GM13976 (cell line): ENCODE measurements at places on chromosomes 7 and 10.

DNA sequence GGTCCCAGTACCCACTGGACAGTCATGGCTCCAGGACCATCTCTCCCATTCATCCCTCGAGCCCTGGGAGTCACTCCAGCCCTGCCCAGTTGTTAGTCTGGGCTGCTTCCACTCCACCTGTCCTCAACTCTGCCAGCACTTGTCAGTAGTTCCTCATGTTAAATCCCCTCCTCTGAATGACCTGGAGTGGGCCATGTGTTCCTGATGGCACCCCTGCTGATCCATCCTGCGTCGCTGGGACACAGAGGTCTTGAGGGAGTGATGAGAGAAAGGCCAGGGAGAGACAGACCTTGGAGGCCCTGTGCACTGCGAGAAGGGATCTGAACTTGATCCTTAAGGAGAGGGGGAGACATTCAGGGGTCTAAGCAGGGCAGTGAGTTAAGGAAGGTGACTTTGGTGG, 174.9 kb downstream of the GRID1 start:
- no peak for DNase-seq

DNA sequence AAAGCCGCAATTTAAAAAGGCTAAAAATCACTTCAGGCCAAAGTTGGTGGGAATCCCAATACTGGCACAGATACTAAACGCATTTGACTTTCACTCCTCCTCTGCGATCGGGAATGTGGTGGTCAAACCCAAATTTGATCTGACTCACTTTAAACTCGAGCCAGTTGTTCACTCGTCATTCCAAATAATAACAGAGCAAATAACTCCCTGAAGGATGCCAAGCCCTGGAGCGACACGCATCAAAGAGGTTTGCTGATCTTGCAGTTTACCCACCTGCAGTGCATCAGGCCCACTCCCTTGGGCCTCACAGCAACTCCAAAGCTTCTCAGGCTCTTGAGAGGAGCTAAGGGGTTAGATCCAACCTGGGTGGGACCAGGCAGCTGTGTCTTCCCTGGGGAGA, 12.2 kb downstream of the PTN start:
- no peak for DNase-seq

GRCh38 chr10:131477457-131478121, 166.1 kb upstream of the TCERG1L start:
- no peak for DNase-seq

- peak; percentile 82 for DNase-seq
Measured at GRCh38 chr10:79266543-79267312, 80.5 kb upstream of the PPIF start.

DNA sequence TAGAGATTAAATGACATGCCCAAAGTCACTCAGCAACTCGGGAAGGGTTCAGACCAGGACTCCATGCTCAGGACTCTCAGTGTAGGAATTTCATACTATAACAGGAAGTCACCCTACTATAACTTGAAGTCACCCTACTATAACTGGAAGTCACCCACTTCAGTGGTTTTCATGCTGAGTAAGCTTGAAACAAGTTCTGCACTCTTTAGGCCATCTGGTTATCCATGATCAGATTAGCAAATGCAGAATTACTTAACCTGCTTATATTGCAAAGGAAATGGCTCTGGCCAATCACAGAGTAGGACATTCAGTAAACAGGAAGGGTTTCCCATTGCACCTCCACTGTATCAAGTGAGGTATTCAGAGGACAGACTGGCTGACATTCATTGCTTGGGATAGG, 1240.4 kb downstream of the GATA3 start:
- DNase-seq, result peak; percentile 8

DNA sequence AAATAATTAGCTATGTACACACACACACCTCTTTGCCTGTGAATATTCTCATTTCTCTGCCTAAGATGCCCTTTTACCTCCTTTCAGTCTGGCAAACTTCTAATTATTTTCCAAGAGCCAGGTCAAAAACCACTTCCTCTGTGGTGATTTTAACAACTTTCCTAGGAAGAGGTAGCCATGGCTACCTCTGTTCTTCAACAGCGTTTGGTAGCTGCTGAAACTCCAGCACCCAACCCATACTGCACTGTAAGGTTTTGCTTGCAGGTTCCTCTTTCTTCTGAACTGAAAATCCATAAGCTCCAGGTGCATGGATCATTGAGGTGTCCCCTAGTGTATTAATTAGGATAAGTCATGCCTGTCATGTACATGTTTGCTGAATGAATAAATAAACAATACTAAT, 25.6 kb downstream of the NRCAM start:
- no peak for DNase-seq

DNA sequence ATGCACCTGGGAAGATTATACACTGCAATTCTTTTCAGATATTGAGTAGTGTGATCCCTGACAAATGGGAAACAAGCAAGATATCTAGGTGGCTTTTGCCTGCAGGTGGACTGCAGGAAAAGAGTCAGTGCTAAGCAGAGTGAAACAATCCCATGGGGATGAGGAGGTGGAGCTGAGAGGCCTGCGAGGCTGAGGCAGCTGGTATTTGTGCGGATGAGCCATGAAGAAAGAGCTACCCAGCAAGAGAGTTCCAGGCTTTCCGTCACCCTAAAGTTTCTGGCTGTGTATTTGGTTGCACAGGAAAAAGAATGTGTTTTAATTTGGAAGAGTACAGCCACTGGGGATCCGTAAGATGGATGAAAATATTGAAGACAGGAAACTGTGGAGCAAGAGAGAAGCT, 714.1 kb upstream of the COBL start:
- no peak for DNase-seq

DNA sequence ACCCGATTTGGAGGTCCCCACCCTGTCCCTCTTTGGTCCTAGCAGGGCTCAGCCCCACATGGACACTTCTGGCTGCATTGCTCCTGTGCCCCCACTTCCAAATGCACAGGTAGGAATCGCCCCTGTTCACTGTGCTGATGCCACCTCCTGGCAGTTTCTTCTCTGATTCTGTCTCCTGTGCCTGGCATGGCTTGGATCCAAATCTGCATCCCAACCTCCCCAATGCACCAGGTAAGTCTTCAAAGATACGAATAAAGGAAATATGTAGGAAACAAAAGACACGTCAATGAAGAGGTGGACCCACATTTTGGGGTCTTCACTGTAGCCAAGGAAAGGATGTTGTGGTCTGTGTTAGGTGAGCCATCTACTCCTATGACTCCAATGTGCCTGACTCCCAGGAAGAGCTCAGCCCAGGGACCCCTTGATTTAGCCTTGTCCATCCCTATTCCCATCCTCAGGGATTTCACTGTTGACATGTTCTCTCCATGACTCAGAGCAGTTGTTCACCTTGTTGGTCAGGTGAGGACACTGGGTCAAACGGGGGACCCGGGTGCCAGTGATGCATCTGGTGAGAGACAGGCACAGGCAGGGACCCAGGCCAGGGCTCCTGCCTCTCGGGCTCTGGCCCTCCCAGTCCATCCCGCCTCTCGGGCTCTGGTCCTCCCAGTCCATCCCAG, 341.8 kb downstream of the CXCL12 start:
- no peak for DNase-seq

GRCh38 chr10:68156373-68157185, 47.3 kb downstream of the MYPN start:
- peak; percentile 50 for DNase-seq

DNA sequence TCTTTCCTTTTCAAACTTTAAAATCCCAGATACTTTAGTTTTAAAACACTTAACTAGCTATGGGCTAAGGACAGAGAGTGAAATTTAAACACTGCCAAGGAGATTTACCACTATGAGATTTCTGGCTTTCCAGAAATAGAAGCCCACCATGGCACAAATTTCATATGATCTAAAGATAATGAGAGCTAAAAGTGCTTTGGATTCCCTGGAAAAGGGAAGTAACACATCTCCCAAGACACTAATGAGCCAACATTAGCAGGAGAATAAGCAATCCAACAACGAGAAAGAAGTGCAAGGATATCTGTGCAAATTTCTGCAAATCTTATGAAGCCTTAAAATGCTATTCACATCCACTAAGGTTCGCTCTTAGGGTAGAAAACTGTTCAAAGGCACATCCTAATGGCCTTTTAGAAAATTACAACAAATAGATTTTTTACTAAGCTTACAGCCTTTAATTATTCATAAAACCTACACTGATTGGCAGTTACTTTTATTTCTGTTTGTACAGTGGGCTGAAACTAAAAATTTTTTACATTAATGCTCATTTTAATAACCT, 100.3 kb downstream of the RAPGEF5 start:
- DNase-seq, result no peak

GRCh38 chr7:52917982-52918578, 117.4 kb upstream of the POM121L12 start:
- no peak for DNase-seq

- DNase-seq, result no peak
Measured at GRCh38 chr10:109430043-109430760, 493.1 kb downstream of the XPNPEP1 start.

DNA sequence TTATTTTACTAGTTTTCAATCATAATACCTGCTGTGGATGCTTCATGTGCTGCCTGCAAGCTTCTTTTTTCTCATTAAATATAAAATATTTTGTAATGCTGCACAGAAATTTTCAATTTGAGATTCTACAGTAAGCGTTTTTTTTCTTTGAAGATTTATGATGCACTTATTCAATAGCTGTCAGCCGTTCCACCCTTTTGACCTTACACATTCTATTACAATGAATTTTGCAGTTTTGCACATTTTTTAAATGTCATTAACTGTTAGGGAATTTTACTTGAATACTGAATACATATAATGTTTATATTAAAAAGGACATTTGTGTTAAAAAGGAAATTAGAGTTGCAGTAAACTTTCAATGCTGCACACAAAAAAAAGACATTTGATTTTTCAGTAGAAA, 103.0 kb downstream of the PTEN start:
- DNase-seq, result no peak

- no peak for DNase-seq
Measured at GRCh38 chr7:34011696-34012095, 106.4 kb downstream of the BMPER start.

- DNase-seq, result no peak
Measured at GRCh38 chr7:45052011-45052410, 36.8 kb downstream of the NACAD start.

DNA sequence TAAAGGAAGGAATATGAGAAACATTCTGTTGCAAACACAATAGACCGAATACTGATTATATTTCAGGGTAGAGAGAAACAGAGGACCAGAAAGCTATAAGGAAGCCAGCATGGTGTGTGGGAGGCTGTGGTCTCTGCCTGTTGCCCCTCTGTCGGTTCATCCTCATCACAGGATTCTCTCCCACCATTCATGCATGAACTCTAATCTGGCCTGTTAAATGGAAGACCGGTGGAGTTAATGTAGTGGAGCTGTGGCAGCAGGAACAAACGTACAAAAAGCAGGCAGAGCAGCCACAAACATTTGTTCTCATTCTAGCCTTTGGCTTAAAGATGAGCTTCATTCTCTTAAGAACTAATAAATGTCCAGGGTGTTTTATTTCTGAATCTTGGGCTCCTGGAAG, 902.4 kb downstream of the LRMDA start:
- no peak for DNase-seq

DNA sequence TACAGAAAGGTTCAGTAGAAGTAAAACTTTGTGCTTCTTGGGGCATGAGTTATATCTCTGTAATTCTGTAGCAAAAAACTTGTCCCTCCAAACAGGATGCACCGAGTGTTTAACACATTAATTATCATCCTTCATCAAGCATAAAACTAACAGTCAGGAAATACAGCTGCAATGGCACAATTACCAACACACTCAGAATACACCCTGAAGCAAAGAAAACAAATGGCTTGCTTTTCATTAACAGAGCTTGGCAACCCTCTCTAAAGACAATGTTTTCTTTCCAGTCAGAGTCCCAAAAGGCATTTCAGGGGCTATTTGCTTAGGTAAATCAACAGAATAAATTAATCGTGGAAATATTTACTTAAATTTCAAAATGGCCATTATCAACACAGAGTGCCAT, 107.7 kb downstream of the ICA1 start:
- no peak for DNase-seq

DNA sequence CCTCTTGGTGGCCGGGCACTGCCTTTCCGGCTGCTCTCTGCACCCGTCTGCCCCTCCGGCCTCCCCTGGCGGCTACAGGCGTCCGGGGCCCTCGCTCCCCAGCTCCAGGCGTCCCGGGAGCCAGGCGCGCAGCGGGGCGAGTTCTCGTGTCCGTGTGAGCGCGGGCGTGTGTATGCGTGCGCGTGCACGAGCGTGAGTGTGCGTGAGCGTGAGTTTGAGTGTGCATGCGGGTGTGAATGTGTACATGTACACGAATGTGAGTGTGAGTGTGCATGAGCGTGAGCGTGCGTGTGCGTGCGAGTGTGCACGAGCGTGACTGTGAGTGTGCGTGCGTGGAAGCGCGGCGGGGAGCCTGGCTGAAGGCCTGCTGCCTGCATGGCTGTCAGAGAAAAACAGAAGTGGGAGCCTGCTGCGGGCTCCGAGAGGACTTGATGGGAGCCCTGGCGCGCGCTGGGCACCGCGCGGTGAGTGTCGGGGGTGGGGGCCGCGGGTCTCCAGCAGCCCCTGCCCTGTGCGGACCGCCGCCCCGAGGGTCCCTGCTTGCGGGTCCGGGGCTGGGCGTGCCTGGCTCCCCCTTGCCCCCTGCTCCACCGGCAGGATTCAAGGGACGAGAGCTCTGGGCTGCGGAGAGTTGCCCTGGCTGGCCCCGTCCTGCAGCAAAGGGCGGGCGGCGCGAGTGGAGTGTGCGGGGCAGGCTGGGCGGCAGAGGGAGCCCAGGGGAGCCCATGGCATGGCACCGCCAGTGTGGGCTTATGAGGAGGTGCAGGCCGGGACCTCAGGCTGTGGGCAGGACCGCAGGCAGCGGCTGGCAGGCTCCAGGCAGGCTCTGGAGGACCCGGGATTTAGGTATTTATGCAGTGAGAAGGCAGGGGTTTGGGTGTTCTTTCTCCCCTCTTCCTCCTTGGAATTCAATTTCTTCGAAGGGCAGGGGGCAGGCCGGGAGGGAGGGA, 75.8 kb upstream of the EN2 start:
- DNase-seq, result no peak

GRCh38 chr7:37290731-37291130, 157.9 kb downstream of the ELMO1 start:
- no peak for DNase-seq

DNA sequence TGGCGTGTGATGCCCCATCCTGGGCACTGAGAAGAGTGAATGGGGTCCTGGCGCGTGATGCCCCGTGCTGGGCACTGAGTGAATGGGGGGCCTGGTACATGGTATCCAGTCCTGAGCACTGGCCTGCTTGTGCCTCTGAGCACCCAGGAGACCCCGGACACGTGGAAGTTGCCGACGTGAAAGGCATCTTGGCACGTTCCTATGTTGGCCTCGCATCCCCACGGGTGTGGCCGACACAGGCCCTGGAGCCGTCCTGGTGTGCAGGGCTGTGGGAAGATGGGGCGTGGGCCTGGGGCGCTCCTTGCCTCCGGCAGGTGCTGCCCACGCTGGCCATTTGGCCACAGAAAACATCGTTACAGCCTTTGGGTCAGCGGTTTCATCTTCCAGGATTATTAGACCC, 35.5 kb downstream of the CFAP46 start:
- no peak for DNase-seq
